ENCODE measurements at places on chromosomes 7 and 10.

- DNase-seq: no peak
Measured at GRCh38 chr10:110794808-110795207, 76.9 kb upstream of the PDCD4 start.

DNA sequence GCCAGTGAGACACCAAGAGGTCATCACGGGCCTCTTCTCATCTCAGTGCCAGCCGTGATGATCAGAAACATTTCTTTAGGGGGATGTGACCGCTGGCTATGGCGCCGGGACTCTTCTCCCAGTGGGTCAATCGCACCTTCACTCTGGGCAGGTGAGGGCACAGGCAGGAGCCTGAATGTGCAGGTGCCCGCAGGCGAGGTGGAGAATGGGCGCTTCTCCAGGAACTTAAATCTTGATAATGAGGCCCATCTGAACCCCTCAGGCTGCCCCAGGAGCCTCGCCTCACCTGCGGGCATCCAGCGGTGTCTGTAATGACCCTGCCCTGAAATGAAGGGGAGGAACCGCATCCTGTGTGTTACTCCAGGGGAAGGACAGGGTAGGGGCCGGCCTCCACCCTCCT, 204.7 kb downstream of the ADARB2 start:
- DNase-seq: no peak

DNA sequence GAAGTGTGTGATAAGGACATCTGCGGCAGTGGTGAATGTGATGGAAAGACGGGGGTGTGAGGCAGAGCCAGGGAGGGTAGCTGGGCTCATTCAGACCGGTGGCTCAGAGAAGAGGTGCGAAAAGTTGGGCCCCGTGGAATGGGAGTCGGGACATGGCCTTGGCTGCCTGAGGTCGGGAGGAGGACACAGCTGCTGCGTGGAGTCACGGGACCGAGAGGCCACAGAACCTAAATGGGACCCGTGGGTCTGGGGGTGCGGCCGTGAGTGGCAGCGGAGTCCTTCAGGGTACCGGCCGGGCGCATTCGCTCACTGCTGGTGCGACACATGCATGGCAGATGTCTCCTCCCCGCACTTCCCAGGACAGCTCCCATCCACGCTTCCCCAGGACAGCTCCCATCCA, 22.9 kb upstream of the LARP4B start:
- no peak for DNase-seq

GRCh38 chr7:155381852-155382801, 75.8 kb upstream of the EN2 start:
- no peak for DNase-seq

DNA sequence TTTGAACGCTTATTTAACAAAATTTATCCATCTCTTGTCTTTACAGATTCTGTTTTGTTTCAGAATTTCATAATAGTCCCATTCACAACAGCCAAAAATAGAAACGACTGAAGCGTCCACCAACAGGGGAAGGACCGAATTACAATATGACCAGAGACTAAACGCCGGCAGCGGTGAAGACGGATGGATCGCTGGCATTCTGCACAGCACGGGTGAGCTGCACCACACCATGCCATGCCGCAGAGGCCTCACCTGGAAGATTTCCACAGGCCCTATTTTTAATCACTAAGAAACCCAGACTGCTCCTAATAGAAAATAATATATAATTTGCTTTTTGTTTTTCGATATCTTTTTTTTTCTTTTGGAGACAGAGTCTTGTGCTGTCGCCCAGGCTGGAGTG, 91.0 kb downstream of the ELFN1 start:
- no peak for DNase-seq

DNA sequence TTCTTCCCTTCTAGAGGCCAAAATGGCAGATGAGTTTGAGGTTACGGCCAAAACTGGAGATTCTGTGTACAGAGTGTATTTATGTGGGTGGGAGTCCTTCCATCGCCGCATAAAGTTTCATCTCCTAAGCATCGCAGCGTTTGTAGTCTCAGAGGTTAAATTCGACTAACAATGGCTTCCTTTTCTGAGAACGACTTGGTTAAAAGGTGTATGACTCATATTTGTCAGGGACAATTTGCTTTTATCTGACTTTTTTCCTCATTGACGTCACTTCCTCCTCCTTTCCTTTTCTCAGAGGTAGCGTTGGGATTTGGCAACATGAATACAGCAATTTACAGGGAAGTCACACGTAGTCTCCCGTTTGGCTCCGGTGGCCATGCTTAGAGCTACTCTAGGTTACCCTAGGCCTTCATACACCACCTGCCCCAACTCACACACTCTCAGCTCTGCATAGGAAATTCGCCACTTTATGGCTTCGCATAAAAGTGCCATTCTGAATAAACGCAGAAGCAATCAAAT, 37.6 kb upstream of the TCF7L2 start:
- DNase-seq: no peak

- DNase-seq: no peak
Measured at GRCh38 chr10:31590023-31590800, 271.2 kb downstream of the ZEB1 start.

GRCh38 chr7:124497176-124497575, 268.4 kb downstream of the GPR37 start:
- DNase-seq: no peak

GRCh38 chr7:116231543-116231942, 21.2 kb downstream of the TES start:
- DNase-seq: no peak

DNA sequence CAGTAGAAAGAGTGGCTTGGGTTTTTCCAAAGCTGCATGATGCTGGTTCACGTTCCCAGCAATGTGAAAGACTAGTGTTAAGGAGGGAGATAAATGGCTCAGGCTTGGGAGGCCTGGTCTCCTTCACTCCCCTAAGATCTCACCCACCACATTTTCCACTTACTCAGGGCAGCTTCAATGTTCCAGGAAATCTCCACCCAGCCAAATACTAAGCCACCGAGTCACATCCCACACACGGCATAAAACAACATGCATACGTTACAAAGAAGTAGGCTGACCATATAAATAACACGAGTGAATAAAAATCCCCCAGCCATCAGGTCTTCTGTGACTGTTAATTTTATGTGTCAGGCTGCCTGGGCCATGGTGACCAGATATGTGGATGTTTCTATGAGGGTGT, 303.5 kb downstream of the SFMBT2 start:
- DNase-seq: no peak

DNA sequence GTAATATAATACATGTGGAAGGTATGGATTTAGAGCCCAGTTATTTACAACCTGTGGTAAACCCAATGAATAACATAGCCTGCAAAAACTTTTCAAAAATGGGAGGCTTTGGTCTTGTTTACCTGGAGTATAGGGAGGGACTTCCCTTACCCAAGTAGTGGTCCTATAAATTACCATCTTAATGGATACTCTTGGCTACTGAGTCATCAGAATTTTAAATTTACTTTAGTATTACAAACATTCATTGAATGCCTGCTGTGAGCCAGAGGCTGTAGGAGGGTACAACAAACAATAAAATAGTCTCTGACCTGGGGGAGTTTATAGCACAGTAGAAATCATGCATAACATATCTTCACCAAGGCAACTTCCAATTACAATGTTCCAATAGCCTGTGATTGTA, 365.1 kb downstream of the BBS9 start:
- no peak for DNase-seq

DNA sequence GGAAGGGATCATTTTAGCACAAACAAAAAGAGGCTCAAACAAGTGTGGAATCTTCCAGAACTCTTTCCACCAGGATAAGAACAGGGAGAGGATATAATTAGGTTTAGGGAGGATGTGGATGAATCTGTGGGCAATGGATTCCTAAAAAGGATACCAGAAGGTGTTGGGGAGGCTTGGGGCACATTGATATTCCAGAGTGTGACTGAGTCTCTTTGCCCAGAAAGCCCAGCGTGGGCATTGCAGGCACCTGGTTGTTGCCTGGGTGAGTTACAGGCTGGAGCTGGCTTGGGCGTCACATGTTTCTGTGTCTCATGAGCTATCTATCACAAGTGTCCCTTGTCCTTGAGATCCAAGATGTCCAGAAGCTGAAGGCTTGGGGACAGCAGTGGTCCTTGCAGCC, 3.3 kb downstream of the COL26A1 start:
- no peak for DNase-seq

- DNase-seq: no peak
Measured at GRCh38 chr10:56319386-56319785, 41.7 kb downstream of the ZWINT start.

DNA sequence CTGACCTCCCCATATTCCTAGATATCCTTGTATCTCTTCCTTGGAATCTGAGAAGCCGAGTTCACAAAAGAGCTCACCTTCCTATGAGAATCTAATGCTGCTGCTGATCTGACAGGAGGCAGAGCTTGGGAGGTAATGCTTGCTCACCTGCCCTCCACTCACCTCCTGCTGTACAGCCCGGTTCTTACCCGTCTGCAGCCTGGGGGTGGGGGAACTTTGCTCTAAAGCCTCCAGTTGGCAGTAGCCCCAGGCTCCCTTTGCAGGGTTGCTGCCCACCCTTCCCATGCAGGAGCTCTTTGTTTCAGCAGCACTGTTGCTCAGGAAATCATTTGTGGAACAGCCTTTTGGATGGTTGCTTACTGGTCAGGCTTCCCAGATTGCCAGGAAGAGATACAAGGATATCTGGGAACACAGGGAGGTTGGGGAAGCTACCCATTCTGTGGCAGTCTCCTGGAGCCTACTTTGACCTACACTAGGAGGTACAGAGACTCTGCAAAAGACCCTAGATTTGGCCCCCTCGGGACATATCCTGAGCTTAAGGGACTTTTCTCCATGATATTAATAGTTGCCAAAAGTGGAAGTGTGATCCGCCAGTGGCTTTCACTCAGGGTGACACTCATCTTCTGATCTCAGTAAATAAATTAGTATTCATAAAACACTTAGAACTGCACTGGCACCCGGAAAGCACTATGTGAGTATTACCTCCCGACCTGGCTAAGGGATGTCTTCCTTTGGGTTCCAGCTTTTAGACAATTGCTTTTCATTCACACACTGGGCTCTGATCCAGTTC, 363.7 kb upstream of the PODXL start:
- DNase-seq: no peak

- DNase-seq: no peak
Measured at GRCh38 chr10:12605580-12606405, 256.4 kb downstream of the CAMK1D start.

GRCh38 chr7:26153823-26154783, 2.1 kb downstream of the NFE2L3 start:
- DNase-seq: no peak

GRCh38 chr7:127937066-127937680, 94.1 kb downstream of the LRRC4 start:
- DNase-seq: no peak

DNA sequence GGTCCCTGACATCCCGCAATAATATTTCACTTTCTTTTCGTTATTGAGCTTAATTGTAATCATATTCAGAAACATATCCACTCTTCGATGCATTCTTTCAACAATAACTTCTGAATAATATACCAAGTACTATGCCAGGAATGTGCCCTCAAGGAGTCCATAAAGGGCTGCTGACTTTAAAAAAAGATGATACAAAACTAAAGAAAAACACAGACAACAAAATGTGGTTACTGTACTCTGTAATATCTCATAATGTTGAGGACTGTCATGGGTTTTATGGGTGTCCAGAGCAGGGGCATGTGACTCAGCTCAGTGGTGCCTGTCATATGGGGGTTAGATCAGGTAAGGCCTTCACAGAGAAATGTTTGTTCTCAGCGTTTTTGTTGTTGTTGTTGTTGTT, 73.7 kb downstream of the ARL4A start:
- no peak for DNase-seq
